ENCODE measurements at places on chromosomes 5 and 9.

- DNase-seq, result no peak
These were observed 36.2 kb downstream of the SLC44A1 start for GRCh38 chr9:105280691-105281090.

GRCh38 chr9:135924628-135925338, 17.4 kb upstream of the CAMSAP1 start:
- no peak for DNase-seq

DNA sequence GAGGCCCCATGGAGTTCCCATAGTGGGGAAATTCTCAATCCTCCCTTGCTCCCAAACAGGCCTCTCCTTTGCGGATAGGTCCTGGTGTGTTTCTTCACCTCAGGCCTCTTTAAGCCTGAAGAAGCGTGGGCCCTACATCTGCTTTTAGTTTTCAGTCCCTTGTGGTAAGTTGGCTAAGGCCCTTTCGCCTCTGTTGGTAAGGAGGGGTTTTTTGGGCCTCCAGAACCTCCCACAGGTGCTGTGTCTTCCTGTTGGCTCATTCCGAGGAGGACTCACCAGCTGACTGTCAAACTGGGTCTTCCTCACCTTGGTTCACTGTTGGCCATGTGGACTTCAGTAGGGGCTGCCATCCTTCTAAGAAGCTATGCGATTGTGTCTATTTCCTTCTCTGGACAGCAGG, 56.4 kb upstream of the DHFR start:
- DNase-seq, result no peak

DNA sequence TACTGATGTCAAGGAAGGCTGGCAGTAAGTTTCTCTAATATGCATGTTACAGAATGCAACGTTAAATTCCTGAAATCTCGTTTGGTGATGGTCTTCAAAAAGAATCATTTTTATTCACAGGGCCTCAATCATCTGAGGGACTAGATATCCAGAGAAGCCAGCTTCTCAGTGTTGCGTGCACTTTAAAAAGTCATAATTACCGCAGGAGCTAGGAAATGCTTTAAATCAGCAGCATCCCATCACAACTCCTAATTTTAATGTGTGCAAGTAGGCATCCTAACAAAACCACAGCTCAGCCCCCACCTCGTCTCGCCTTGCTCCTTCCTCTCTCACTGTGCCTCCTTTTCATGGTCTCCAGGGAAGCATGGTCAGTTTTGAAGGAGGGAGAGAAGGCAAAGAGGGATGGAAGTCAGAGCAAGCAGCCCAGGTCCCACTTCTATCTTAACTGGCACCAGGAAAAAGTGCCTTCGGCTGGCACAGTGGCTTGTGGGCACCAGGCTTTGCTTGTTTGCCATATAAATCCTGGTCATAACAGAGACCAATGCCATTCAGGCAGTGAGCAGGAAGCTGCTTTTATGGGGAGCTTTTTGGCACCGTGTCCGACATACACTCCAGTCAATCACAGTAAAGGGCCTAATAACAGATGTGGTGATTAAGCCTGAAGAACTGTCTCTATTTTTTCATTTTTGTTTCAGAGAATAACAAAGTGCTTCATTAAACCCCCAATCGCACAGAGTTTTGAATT, 21.4 kb downstream of the MEGF10 start:
- DNase-seq, result no peak

GRCh38 chr9:76603931-76604570, 145.1 kb downstream of the GCNT1 start:
- no peak for DNase-seq

GRCh38 chr9:81787747-81788632, 98.6 kb upstream of the TLE1 start:
- peak; percentile 94 for DNase-seq

GRCh38 chr5:119597728-119598298, 31.5 kb upstream of the FAM170A start:
- no peak for DNase-seq

GRCh38 chr9:122040561-122041242, 52.4 kb downstream of the TTLL11 start:
- DNase-seq, result peak; percentile 8

GRCh38 chr5:159682623-159683022, 233.7 kb upstream of the ADRA1B start:
- DNase-seq, result no peak

GRCh38 chr5:113273948-113274347, 160.8 kb downstream of the TSSK1B start:
- DNase-seq, result no peak

DNA sequence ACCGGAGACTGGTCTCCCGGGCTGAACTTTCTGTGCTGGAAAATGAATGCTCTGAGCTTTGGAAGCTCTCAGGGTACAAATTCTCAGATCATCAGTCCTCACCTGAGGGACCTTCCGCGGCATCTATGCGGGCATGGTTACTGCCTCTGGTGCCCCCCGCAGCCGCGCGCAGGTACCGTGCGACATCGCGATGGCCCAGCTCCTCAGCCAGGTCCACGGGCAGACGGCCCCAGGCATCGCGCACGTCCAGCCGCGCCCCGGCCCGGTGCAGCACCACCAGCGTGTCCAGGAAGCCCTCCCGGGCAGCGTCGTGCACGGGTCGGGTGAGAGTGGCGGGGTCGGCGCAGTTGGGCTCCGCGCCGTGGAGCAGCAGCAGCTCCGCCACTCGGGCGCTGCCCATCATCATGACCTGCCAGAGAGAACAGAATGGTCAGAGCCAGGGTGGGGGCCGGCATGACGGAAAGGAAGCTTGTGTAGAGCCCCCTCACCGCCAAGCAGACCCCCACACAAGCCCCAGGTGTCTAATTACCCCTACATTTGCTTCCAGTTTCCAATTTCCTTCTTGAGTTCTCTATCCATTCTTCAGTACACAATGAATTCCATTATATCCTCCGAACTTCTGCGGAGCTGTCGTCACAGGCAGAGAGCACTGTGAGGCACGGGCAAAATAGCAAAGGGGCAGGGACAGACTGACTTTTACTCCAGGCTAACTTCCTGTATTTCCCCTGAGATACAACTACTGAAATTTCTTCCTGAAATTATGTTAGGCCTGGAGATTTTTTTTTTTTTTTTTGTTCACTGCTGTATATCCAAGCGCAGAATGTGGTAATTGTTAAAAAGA, 23.2 kb downstream of the CDKN2A start:
- no peak for DNase-seq

GRCh38 chr5:21594566-21594965, 1258.6 kb downstream of the CDH12 start:
- no peak for DNase-seq

GRCh38 chr9:134879664-134880483, 736 bp upstream of the FCN2 start:
- DNase-seq, result no peak

DNA sequence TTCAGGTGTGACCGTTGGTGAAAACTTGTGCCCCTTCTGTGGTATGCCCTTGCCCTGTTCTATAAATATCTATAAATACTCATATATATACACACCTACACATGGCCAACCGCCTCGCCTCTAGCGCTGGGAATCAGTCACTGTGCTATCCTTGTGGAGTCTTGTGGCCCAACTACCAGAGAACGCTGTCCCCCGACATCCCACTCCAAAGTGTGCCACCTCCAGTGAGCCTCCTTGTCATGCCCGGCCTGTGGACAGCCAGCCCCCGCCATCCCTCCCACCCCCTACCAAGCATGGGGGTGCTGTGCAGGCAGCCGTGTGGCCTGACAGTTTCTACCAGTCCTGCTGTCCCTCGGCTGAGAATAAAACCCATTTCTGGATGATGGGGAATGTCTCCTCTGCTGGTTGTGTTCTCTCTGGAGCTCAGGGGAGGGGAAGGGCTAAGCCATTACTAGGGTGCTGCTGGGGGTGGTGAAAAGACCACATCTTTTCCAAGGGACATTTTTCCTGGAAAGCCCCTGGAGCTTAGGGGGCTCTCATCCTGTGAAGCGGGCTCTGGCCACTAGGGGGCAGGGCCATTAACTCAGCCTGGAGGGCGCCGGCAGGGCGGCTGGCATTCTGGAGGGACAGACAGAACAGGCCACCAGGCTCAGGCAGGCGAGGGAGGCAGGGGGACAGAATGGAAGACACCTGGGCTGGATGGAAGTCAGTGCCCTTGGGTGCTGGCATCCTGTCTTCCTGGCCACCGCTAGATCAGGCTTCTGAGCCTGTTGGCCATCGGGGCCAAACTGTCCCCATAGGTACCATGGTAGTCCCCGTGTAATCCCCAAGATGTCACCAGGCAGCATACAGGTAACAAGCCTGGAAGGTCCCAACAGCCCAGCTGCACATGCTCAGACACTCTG, 20.7 kb downstream of the GOLGA2 start:
- peak; percentile 63 for DNase-seq

DNA sequence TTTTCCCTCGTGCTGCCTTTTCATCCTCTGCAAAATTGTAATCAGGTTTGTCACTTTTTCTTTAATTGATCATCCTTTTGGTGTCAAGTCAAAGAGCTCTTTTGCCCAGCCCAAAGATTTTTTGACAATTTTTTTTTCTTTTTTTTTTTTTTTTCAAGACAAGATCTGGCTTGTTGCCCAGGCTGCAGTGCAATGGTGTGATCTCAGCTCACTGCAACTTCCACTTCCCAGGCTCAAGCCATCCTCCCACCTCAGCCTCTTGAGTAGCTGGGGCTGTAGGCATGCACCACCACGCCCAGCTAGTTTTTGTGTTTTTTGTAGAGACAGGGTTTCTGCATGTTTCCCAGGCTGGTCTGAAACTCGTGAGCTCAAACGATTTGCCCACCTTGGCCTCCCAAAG, 36.7 kb downstream of the CDK7 start:
- DNase-seq, result peak; percentile 77

- DNase-seq, result peak; percentile 93
These were observed 36.8 kb downstream of the PTGES start for GRCh38 chr9:129716091-129716490.

- DNase-seq, result no peak
These were observed 15.5 kb downstream of the SLC44A1 start for GRCh38 chr9:105259731-105260612.

DNA sequence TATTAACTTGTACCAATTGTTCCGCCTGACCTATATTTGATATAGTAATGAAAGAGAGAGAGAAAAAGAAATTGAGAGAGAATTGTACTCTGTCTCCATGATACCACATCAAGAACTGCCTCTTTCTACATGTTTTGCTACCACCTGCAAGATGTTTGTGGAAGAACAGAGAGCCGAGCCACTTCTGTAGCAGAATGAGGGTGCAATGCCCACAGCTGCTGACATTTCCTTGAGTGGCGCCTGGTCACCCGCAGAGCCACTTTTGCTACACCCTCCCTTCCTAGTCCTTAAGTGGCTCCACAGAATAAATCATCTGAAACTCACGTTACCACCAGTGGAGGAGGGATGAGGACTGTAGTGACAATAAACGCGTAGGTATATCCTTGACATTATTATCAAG, 17.1 kb upstream of the FAM81B start:
- no peak for DNase-seq

GRCh38 chr9:92275541-92275940, 18.0 kb downstream of the IARS1 start:
- no peak for DNase-seq

DNA sequence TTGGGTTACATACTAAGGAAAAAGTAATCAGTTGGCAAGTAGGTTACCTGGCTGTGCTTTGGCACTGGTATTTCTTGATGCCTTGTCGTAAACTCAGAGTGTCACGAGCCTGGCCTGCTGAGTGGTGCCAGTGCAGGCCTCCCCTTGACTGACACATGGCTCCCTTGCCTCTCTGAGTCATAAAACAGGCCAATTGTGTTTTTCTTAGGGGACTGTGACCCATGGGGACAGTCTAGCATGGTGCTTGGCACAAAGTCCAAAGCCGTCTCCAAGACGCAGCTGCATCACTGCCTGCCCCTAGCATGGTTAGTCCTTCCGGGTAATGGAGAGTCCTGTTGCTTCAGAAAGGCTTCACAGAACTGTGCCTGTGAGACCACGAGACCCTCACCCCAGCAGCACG, 132.5 kb downstream of the MVB12B start:
- no peak for DNase-seq

- peak; percentile 75 for DNase-seq
These were observed 20.2 kb downstream of the ARSB start for GRCh38 chr5:78964889-78965288.

- no peak for DNase-seq
These were observed 9.4 kb downstream of the CCDC180 start for GRCh38 chr9:97316904-97317303.

DNA sequence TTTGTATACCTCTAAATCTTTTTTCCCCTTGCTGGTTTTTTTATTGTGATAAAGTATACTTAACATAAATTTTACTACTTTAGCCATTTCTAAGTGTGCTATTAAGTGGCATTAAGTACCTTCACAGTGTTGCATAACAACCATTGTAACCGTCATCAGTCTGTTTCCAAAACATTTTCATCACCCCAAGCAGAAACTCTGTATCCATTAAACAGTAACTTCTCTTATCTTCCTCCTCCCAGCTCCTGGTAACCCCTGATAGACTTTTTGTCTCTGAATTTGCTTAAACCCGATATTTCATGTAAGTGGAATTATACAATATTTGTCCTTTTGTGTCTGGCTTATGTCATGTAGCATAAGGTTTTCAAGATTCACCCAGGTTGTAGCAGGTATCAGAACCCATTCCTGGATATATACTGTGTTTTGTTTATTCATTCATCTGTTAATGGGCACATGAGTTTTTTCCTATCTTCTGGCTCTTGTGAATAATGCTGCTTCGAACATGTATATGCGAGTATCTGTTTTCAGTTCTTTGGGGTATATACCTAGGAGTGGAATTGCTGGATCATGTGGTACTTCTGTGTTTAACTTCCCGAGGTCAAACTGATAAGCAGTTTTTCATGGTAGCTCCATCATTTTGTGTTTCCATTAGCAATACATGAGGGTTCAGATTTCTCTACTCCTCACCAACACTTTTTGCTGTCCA, 66.4 kb downstream of the EHMT1 start:
- no peak for DNase-seq

DNA sequence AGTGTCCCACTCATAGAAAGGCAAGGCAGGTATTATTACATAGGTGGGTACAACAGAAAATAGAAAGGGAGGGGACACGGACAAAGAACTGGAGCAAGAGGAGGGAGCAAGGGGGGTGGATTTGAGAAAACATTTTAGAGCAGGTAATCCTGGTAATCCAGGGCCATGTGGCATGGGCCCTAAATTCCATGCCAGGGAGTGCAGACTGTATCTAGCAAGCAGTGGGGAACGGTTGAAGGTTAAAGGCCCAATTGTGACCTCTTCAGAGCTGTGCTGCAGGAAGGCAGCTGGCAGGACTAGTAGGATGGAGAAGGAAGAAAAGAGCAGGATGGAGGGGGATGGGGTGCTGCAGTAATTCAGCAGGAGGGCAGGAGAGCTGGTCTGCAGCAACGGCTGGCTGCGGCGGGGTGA, 75.2 kb downstream of the PDE6A start:
- no peak for DNase-seq

GRCh38 chr9:81112627-81113452, 576.5 kb downstream of the TLE1 start:
- DNase-seq, result no peak

DNA sequence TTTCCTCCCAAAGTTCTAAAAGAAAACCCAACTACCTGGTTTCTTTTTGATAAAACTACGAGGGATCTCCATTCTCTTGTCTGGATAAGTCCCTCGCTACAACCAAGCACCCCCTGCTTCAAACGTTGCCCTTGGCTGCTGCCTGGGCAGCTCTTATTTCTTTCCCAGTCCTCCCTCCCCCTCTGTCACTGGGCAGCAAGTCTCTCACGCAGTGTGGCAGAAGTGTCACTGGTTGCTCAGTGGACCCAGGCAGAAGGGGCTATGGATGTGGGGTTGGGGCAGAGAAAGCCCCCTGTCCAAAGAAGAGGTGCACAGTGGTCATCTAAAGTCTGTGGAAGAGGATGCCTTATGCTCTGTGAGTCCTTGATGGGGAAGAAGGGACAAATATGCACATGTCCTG, 7.2 kb upstream of the SMIM32 start:
- no peak for DNase-seq

- DNase-seq, result peak; percentile 67
These were observed 475 bp downstream of the DDX31 start for GRCh38 chr9:132669319-132669697.
